Stimulated activated CD8-positive, alpha-beta memory T cell treated with anti-CD3 and anti-CD28 coated beads, Interleukin-15, amount 100 ng/mL, for 24 hours (primary cell): ENCODE measurements at places on chromosomes 4 and X.

GRCh38 chrX:108033890-108034289, 11.0 kb upstream of the VSIG1 start:
- DNase-seq, result no peak

DNA sequence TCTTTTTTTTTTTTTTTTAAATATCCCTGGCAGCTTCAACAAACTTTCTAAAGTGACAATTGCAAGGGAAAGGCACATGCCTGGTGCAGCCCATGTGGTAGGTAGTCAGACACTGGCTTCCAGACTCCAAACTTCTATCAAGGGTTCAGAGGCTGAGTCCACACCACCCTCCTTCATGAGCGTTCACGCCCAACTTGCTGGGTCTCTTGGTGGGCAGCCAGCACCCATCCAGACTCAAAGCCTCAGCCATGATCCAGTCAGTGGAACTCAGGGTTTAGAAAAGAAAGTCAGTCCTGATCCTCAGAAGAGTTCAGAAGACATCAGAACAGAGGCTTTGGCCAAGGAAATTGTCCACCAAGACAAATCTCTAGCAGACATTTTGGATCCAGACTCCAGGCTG, 141.5 kb downstream of the SOWAHB start:
- DNase-seq, result no peak

- no peak for DNase-seq
Observed at GRCh38 chr4:70772929-70773555, 51.3 kb downstream of the RUFY3 start.

DNA sequence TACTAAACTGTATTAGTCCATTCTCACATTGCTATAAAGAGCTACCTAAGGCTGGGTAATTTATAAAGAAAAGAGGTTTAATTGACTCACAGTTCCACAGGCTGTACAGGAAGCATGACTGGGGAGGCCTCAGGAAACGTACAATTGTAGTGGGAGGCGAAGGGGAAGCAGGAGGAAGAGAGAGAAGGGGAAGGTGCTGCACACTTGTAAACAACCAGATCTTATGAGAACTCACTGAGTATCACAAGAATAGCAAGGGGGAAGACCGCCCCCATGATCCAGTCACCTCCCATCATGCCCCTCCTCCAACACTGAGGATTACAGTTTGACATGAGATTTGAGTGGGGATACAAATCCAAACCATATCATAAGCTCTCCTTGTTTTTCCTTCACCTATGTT, 40.9 kb downstream of the RPA4 start:
- no peak for DNase-seq

GRCh38 chrX:150649096-150649870, 43.9 kb upstream of the MTMR1 start:
- DNase-seq, result no peak

DNA sequence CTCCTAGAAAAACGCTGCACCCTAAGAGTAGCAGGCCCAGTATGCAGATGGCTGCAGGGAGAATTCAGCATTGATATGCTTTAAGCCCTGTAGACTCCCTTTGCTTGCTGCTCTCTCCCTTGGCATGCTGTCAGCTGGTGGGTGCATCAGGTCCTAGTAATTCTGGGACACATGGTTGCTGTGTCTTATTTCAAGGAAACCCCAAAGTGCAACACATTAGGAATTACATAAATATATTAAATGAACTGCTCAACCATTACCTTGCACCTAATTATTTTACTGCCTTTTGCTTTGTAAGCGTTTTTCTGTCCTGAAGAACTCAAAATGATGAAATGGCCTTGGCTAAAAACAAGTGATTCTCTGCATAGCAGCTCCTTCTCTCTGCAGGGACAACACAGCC, 516.3 kb downstream of the ZIC3 start:
- no peak for DNase-seq
